ENCODE measurements at places on chromosomes 6 and 20.

GRCh38 chr6:16651871-16652270 lies 109.4 kb downstream of the ATXN1 start:
- DNase-seq: no peak

- DNase-seq: no peak
Observed at GRCh38 chr6:27290065-27290849, 21.8 kb downstream of the POM121L2 start.

DNA sequence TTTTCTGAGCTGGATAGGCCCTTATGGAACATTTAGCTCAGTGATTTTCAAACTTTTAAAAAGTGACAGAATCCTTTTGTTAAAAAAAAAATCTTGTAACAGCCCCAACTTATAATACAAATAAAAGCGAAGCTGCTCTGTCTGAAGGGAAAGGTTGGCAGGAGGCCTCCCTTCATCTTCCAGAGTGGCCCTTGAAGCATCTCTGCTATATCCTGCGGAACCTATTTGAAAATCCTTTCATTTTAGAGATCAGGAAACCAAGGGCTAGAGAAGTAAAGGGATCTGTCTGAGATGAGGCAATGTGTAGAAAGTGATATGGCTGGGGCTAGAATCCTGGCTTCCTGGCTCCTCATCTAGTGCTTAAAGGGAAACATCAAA lies 107.8 kb downstream of the UBE3D start:
- no peak for DNase-seq

DNA sequence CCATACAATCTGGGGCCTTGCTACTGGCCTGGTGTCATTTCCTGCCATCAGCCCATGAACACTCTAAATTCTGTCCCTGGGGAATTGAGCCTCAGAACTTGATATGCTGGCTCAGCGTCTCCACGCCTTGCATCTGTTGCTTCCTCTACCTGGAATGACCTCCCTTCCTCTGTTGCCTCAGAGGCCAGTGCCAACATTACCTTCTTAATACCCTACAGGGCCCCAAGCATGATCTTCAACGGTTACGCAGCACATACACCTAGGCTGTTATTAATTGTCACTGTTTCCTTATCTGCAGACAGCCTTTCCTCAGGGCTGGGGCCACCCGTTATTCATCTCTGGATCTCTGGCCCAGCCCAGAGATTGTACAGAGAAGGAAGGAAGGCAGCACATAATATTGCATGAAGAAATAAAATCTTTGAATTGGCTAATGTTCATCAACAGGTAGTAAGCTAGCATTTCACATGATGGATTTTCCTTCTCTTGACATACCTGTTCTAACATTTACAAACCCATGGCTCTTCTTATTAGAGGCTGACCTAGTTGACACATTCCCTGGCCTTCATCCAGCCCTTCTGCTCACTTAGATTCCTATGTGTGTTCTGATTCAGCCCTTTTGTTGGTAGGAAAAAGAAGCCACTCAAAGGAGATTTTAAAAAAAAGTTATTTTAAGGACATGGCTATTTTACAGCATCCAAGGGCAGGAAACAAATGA lies 8.4 kb upstream of the RNF182 start:
- DNase-seq: no peak

DNA sequence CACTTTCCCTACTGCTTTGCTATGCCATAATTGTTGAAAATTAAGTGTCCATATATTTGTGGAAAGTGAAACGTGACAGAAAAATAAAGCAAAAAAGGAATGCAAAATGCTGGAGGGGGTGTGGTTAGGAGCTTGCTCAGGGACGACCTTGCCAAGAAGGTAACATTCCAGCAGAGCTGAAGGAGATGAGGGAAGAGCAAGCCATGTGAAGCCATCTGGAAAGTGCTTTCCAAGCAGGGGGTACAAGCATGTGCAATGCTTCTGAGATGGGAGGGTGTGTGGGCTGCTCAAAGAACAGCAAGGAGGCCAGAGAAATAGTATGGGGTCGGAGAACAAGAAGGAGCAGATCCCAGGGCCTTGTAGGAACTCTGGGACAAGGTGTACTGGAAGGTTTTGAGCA lies 161.7 kb downstream of the ISM1 start:
- DNase-seq: no peak

- peak; percentile 98 for DNase-seq
Observed at GRCh38 chr20:17682103-17682888, at the start of gene RRBP1. RRBP1 (minus strand) TSS chr20:17682242; CDS start chr20:17660507, 21,735 bp downstream.

- no peak for DNase-seq
Observed at GRCh38 chr6:96014846-96015517, 792 bp upstream of the FUT9 start.

DNA sequence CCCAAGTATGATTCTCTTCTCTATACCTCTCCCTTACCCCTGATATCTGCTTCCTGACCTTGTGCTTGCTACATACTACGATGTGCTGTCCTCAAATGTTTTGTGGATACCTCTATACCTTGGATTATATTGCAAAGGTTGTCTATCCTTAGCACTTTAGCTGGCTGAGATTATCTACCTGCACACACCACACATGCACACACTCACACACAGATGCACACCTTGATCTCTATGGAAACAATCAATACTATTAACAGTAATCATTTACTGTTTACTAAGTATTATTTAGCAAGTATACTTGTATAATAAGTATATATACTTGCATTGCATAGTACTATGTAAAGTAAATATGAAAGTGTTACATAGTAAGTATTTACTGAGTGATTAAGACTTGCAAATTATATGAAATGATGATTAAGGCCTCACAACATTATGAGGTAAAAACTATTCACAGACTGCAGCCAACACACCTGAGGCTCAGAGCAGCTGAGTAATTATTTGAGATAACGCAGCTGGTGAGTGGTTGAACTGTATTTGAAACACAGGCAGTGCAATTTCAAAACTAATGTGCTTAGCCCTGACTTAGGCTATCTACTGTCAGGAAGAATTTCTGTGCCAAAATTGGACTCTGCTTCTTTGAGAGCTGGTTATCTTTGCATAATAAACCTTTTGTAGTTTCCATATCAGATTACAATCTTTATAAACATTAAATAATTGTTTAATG lies 699.9 kb downstream of the FRK start:
- no peak for DNase-seq

- no peak for DNase-seq
Observed at GRCh38 chr6:25959890-25960536, 2.6 kb upstream of the TRIM38 start.

DNA sequence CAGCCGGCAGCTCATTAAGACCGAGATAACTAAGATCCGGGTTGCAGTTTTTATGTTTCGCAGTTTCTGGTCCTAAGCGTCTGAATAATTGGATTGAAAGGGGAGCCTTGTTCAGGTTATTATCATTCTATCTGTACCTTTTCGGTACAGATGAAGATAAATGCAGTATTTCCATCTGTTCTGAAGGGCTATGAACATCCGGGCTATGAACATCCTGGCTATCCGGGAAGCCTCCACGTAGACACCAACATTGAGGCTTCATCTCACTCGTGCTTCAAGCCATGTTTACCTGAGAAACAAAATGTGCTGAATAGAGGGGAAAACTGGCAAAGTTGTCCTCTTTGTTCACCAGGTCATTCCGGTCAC lies 399 bp upstream of the REPS1 start:
- peak; percentile 27 for DNase-seq
